ENCODE measurements at places on chromosomes 5 and 9.

DNA sequence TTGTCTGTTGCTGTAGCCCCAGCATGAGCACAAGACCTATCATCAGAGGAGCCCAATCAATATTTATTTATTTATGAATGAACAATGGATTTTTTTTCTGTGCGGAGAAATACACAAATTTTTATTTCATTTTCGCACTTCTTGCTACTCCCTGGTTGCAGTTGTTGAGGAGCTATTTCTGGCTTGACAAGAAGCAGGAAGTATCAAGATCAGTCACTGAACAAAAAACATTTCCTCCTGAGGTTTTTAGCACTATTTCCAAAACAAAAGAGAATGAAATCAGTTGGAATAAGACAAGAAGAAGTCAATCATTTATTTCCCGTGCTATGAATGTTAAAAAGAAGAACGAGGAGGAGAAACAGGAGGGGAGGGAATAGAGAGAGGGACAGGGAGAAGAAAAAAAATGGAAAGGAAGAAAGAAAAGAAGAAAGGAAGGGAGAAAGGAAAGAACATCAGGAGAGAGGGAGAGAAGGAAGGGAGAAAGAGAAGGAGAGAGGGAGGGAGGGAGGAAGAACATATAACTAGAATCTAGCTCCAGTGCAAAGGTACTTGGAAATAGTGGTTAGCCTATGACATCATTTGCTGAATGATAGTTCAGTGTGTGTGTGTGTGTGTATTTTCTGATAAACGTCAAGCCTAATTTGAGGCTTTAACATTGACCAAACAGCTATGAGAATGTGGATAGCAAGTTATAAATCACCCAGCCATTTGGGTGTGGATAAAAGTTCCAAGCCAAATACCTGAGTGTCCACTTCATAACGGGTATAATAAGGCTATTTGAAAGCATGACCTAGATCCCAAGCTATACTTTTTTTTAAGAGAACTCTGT lies 586.0 kb downstream of the EBF1 start:
- DNase-seq = no peak

- DNase-seq = no peak
Measured at GRCh38 chr5:33487236-33487635, 46.5 kb downstream of the TARS1 start.

DNA sequence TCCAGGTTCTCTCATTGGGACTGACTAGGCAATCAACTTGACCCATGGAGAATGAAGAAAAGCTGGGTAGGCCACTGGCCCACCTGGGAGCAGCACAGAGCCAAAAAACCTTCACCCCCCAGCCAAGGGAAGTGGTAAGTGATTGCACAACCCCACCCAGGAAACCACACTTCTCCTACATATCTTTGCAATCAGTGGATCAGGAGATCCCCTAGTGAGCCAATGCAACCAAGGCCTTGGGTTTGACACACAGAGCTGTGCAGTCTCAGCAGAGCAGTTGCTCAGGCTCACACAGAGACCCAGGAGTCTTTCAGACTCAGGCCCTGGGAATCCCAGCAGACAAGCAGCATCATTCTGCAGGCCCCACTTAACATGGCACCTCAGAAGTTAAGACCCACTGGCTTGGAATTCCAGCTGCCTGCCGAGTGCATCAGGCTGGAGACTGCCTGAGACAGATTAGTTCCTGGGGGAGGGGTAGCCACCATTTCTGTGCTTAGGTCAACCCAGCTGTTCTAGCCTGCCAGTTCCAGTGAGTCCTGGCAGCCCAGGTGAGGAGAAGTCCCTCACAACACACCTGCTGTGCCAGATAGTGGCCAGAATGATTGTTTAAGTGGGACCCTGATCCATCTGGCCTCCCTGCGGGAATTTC lies 136.4 kb downstream of the SAXO1 start:
- no peak for DNase-seq

- no peak for DNase-seq
Measured at GRCh38 chr9:104934691-104935500, 6.9 kb upstream of the ABCA1 start.

DNA sequence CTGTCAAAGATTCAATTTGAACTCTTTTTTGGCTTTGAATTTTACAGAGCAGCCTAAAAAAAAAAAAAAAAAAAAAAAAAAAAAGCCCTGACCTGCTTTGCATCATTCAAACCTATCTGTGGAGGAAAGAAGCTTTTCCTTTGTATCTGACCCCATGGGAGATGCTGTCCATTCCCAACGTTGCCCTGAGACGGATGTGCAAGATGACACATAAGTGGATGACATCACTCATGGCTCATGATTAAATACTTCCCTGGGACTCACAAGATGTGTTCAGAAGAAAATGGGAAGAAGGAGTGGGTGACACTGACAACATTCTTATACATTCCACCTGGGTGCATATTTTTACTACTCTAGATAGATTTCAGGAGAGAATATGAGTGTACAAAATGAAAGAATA lies 245.7 kb upstream of the ELAVL2 start:
- no peak for DNase-seq

DNA sequence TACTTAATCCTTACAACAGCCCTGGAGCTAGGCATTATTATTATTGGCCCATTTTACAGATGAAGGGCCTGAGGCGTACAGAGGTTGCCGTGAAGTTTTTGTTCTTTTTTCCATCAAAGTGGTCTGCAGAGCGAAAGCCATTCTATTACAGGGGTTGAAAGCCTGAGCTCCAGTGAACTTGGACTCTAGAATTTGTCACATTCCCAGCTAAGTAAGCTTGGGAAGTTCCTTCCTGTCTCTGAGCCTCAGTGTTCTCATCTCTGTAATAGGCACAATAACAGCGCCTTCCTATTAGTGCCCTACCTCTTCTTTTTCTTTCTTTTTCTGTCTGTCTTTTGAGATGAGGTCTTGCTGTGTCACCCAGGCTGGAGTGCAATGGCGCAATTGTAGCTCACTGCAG lies 44.2 kb upstream of the NKX2-5 start:
- no peak for DNase-seq

DNA sequence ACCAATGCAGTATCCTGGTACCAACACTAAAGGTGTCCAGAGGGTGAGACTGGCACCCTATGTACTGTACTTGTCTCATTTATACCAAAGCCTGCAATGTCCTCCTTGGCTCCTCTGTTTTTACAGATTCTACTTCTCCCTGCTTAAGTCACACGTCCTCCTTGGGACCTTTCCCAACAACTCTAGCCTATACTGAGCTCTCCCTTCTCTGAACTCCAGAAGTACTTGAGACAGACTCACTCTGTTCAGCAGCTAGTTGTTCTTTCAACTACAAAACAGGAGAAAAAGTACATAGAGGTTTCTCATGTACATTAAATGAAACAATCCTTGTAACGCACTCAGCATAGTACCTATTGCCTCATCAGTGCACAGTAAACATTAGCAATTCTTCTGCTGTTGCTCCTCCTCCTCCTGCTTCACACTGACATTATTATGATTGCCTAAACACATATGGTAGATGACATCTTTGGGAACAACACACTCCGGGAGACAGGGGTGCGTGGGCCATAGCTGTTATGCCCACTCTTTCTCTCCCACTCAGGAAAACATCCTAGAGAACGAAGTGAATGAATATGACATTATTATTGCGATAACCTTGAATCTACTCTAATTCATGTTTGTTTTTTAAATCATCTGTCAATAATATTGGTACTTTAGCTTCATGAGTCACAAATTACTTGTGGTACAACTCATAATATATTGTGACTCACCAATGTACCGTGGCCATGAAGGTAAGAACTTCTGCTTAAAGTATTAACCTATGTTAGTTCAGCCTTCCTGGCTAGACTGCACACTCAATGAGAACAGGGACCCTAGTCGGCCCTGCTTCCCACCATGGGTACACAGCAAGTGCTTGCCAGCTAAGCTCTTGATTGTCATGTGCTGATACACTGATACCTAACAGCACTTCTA lies 180.3 kb upstream of the ADRA1B start:
- DNase-seq = no peak

- DNase-seq = no peak
Measured at GRCh38 chr5:10985721-10986110, 224.7 kb upstream of the DAP start.

- DNase-seq = no peak
Measured at GRCh38 chr9:96486386-96487028, 36.5 kb downstream of the HABP4 start.

DNA sequence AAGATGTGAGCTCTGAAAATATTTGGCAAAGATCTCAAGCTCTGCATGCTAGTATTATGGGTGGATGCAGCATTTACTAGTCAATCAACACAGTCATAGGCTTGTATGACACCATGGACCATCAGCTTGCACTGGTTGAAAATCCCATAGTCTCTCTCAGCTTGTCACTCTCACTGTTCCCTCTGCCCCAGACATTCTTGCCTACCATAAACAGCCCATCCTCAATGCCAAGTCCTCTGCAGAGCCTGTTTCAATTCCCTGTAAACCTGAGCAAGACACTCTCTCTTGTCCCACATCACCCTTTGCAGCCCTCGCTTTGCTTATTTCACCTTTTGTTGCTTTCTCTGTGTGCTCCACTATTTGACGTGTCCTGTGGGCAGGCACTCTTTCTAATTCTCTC lies 264.6 kb downstream of the ICE1 start:
- DNase-seq = no peak

- no peak for DNase-seq
Measured at GRCh38 chr5:78416677-78417425, 56.4 kb downstream of the SCAMP1 start.

All from CD4-positive, alpha-beta T cell treated with Interleukin-6 at 100 ng/mL for 8 hours (primary cell).